Hypothalamus (tissue), 51 donors: ENCODE measurements at places on chromosomes 6 and 20.
A peak's percentile ranks its signal among the peaks of the same experiment; 100 is the strongest.

DNA sequence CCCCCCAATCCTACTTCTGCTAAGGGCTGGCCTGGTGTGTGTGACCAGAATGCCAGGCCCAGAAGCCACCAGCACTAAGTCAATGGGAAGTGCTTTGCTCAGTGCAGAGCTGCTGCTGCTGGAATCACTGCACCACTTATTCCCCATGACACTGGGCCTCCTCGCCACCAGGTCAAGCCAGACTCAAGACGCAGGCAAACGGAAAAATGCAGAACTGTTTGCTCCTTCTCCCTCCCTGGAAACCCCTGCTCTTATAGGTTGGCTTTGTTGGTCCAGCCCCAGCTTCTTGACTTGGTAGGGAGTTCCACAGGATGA is 121.9 kb downstream of the PHACTR3 start:
- no peak for DNase-seq

DNA sequence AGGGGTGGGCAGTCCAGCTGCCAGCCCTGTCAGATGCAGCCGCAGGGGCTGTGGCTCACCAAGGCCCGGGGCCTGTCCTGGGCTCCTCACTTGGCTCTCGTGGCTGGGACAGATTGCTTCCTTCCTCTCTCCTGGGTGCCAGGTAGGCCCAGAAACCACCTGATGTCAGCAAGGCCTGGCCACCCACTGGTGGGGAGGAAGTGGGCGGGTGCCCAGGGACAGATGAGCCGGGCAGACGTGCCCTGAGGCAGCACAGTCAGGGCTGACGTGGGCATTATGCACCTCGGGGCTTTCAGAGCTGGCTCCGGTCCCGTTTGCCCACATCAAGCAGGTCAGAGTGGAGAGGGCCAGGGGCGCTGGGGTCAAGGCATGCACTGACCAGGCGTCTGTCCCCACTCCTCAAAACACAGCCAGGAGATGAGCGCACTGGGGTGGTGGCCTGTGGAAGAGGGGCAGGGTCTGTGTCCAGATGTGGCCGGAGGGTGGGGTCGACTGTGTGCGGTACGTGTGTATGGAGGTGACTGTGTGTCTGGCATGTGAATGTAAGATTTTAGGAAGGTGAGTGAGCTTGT is 133.2 kb upstream of the PTPN1 start:
- DNase-seq, result no peak

DNA sequence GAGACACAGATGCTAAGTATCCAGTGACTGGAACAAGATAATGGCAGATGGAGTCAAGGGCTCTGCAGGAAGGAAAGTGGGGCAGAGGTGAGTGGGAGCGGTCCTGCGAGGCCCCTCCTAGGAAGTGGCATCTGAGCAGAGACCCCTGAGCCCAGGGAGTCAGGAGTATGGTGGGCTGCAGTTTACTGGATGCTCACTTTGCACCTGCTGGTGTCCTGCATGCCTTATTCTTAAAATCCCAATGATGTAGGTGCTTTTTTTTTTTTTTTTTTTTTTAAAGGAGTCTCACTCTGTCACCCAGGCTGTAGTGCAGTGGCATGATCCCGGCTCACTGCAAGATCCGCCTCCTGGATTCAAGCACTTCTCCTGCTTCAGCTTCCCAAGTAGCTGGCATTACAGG is 5.6 kb downstream of the CEBPB start:
- no peak for DNase-seq

GRCh38 chr6:3376893-3377535 is 79.8 kb downstream of the SLC22A23 start:
- DNase-seq, result no peak

DNA sequence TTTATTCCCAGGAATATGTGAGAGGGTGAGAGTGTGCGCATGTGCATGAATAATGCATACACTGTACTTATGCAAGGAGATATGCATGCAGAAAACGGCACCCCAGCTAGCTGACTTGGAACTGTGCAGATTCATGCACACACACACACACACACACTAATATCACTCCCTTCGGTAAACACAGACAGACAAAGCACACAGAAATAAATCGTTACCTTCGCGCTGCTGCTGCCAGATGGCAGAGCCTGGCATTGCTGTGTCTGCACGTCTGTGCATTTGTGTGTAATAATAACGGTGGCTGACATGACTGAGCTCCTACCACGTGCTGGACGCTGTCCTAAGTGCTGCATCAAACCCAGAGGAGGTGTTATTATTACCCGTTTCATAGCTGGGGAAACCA is 36.8 kb downstream of the PREX1 start:
- DNase-seq, result no peak

DNA sequence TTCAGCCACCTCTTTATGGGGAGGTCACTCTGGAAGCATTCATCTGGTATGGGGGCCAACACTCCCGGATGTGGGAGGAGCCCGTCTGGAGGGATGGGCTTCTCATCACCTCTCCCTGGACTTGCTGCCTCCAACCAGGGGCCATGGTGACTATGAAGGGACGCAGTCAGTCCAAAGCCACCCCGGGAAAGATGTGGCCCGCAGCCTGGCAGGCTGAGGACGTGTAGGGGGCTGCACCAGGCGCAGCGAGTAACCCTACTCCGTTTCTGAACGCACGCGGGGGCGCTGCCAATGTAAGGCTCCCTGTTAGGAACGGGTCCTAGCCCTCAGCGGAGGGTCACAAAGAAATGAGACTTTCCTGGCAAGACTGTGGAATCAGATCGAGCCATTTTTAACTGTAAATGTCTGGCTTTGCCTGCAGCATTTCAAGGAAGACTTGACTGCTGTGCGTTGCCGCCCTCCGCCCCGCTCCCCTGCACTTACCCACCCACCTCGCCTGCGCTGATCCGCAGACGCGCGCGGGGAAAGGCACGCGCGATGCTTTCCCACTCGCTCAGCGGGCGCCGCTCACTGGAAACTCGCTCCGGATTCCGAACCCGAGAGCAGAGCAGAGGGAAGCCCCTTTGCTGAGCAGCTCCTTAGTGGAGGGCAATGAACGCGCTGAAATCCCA is 55.1 kb downstream of the IL20RA start:
- DNase-seq, result peak; percentile 9

GRCh38 chr6:7770111-7770510 is 44.2 kb downstream of the BMP6 start:
- no peak for DNase-seq
